Stimulated activated CD4-positive, alpha-beta T cell treated with anti-CD3 and anti-CD28 coated beads, Interleukin-12 subunit alpha, Interleukin-12 subunit beta, amount 100 ng/mL, for 24 hours (primary cell): ENCODE measurements at places on chromosomes 4 and X.

DNA sequence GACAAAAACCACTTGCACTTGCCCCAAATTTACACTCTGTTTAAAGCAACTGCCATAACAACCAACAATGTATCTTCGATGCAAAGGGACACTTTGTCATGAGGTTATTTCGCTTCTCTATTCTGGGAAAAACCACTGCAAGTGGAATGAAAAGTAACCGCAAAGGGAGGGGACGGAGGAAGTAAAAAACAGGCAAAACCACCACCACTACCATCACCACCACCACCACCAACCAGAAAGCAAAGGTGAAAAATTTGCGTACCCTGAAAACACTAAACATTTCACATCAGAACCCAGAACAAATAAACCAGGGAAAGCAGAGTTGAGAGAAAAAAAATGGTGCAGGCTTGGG lies 1.2 kb upstream of the N4BP2 start:
- DNase-seq, result no peak

DNA sequence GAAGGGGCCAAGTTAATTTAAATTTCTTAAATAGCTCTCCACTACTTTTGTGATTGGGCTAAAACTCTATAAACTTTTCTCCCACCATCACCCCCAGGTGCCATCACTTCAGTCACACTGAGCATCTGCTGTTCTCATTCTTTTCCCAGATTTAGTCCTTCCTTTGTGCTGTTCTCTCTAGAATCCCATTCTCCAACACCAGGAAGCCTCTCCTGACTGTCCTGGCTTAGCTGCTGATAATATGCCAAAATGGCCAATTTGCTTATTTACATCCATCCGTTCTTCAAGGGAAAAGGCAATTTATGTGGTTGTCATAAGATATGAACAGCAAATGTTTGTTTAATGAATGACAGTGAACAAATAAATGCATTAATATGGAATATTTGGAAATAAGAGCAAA lies 44.1 kb downstream of the FGFBP1 start:
- no peak for DNase-seq

- DNase-seq, result no peak
Observed at GRCh38 chr4:86523333-86523732, 70.8 kb upstream of the PTPN13 start.

DNA sequence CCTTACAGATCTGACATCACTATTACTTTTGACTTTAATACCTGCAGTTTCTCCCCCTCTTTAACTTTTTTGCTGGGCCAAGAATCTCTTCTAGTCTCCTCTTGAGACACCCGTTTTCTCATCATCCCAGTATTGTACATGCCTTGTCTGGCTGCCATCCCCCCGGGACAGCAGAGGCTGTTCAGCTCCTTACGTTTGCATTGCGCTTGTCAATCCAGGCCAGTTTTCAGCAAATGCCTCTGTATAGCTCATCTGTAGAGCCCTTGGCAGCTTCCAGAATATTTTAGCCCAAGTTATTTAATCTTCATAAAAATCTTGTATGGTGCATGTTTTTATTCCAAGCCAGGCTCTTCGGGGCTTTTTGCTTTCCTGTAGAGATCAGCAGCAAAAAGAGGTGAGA lies 22.3 kb upstream of the HOPX start:
- no peak for DNase-seq

DNA sequence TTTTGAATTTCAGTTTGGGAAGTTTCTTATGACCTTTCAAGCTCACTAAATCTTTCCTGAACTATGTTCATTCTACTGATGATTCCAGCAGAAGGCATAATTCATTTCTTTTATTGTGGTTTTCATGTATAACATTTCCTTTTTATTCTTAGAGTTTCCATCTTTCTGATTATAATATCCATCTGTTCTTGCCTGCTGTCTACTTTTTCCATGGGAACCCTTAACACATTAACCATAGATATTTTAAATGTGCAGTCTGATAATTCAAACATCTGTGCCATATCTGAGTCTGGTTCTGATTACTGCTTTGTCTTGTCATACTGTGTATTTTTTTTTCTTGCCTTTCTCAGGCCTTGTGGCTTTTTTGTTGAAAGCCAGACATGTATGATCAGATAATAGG lies 234.7 kb downstream of the COX7B2 start:
- DNase-seq, result no peak

DNA sequence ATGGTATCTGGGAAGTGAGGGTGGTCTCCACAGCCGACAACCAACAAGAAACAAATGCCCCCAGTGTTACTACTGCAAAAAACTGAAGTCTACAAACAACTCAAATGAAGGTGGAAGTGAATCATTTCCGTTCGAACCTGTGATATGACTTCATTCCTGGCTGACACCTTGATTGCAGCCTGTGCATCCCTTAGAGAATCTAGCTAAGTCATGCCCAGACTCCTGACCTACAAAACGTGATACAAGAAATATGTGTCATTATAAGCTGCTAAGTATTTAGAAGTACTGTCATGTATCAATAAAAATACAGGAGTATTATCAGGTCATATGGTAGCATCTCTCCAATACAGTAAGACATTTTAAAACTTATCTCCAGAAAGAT lies 959.7 kb upstream of the LCORL start:
- no peak for DNase-seq

DNA sequence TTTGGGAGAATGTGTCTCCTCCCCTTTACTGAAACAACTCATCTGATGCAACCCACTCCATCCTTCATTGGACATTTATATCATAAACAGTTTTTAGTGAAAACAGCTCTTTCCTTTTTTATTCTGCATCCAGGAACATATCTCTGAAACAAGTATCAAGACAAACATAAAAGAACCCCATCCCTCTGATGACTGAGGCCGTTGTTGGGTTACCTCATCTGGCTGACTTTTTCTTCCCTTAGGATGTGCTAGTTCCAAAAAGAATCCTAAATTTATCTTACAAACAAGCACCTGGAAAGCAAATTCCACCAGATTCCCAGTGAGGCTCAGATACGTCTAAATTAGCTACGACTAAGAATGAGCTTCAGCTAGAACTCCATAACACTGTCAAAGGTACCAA lies 483.7 kb upstream of the INTU start:
- no peak for DNase-seq

- DNase-seq, result no peak
Observed at GRCh38 chr4:118033148-118034052, 886 bp upstream of the NDST3 start.

DNA sequence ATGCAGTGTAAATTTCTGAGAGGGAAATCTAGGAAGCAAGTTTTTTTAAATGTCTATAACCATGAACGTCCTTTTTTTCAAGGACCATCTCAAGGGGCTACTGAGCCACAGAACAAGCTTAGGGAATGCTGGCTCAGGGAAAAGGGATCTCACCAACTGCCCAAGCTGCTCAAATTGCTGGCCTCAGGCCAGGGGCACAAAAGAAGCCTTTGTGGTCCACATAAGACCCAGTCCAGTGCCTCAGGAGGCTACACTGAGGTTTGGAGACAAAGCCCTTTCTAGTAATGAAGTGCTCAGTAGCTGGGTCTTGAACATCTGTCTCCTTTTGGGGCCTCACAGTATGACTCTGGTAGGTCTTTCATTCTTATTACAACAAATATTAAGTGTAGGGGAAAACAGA lies 305.5 kb downstream of the RAB28 start:
- DNase-seq, result no peak
